Vagina (tissue), 2 donors: ENCODE measurements at places on chromosomes 11 and 22. TPM values are rescaled to one million over a fixed set of nuclear protein-coding genes. Genes with fewer than 3 reads are reported as not detected.

The TAF1D gene
- 148 TPM for total RNA-seq

DNA sequence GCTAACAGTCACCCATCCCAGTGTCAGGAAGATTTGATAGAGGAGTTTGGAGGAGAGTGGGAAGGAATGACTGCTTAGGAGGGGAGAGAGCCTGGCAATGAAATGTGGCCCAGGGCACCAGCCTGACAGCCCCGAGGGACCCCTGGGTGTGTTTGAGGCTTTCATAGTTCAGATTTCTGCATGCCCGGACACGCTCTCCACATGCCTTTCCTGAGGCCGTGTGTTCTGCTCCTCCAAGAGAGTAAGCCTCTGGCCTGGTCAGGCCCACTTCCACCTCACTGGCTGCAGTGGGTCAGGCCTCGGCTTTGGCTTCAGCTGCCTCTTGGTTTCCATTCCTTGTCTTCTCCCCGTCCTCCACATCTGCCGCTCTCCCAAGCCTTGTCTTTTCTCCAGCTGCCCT, 78.4 kb downstream of the C22orf31 start:
- H3K27ac ChIP-seq: no peak overlapping the region
- H3K27me3 ChIP-seq: no peaks in the 10 kb centered on the region

DNA sequence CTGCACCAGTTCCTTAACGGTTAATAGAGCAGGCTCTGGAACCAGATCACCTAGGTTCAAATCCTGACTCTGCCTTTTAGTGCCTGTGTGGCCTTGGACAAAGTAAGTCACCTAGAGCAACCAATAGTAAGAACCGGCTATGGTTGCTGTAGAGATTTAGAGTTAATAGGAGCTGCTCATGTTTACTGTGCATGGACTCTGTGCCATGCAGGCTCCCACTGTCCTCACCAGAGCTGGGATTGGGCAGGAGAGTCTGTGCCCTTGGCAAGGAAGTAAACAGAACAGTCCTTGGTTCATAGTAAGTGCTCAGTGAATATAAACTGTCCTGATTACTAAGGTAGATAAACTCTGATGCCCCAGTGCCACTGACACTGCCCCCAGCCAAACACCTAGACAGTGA, 1.4 kb upstream of the TP53I11 start:
- H3K36me3 ChIP-seq: no peaks in the 10 kb centered on the region
- no peaks in the 10 kb centered on the region for H3K27me3 ChIP-seq
- H3K4me3 ChIP-seq: no peak overlapping the region
- H3K4me1 ChIP-seq: peaks cover 11% of the 10 kb centered on the region
- DNase-seq: no peak

DNA sequence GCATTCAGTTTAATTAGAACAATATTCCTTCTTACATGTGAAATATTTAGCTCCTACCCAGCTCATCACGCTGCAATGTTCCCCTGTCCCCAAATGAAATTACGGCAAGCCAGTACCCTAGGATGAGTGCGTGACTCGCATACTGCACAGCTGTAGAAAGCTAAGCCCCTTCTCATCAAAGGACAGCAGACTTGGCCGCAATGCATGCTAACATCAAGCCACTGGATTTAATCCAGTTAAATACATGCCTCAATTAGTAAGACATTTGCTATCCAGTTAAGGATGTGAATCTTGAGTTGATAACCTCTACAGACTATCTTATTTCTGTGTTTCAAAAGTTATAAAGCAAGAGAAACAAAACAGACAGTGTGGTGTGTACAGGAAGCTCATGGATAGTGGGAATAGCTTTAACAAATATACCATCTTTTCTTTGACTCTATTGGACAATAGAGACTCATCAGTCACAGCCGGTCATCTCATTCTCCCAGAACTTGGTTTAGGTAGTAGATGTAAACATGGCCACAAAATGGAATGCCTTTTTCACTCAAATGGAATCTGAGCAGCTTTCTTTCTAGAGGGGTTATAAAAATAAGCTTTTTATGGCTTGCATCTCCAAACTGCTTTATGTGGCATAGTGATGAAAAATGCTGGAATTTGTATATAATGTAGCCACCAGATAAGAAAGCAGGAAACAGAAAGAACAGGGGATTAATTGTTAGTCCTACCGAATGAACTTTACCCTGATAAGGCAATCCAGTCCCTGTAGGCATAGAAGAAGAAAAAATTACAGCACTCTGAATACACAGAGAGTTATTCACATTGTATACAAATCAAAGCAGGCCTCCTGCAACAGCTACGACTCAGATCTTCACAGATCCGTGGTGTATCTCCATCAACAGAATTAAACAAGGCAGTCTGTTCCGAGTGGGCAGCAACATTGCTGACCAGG, 224.1 kb downstream of the CADM1 start:
- no peaks in the 10 kb centered on the region for H3K27me3 ChIP-seq
- H3K4me3 ChIP-seq: no peak overlapping the region
- no peaks in the 10 kb centered on the region for H3K36me3 ChIP-seq
- H3K27ac ChIP-seq: no peak overlapping the region
- H3K4me1 ChIP-seq: no peaks in the 10 kb centered on the region

GRCh38 chr11:107545101-107545514, 20.4 kb downstream of the ALKBH8 start:
- H3K4me1 ChIP-seq: peaks cover 11% of the 10 kb centered on the region
- H3K36me3 ChIP-seq: no peaks in the 10 kb centered on the region
- no peaks in the 10 kb centered on the region for H3K27me3 ChIP-seq
- H3K4me3 ChIP-seq: no peak overlapping the region
- DNase-seq: no peak

GRCh38 chr22:43297270-43298061, 45.7 kb downstream of the SCUBE1 start:
- H3K27ac ChIP-seq: peak overlapping the region; percentile 32
- DNase-seq: no peak
- H3K27me3 ChIP-seq: no peaks in the 10 kb centered on the region
- peaks cover 45% of the 10 kb centered on the region for H3K4me1 ChIP-seq
- no peaks in the 10 kb centered on the region for H3K36me3 ChIP-seq

DNA sequence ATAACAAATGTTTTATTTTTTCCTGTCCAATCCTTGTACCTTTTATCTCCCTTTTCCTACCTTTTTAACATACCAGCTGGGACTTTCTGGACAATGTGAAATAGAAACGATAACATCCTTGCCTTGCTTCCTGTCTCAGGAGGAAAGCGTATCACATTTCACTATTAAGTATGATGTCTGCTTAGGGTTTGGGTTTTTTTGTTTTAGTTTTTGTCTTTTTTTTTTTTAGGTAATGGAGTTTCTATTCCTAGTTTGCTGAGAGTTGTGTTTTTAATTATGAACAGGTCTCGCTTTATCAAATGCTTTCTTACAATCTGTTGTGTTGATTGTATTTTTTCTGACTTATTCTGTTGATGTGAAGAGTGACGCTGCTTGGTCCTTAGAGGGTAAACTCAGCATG, 64.2 kb upstream of the KCNQ1OT1 start:
- no peaks in the 10 kb centered on the region for H3K4me1 ChIP-seq
- H3K36me3 ChIP-seq: no peaks in the 10 kb centered on the region
- H3K27ac ChIP-seq: no peak overlapping the region
- no peak for DNase-seq

The BTBD18 gene
- not detected for total RNA-seq

- no peaks in the 10 kb centered on the region for H3K4me1 ChIP-seq
- H3K27ac ChIP-seq: no peak overlapping the region
- no peak overlapping the region for H3K4me3 ChIP-seq
Observed at GRCh38 chr11:83895516-83895915, 609.3 kb upstream of the CCDC90B start.

The OR5B17 gene
- total RNA-seq: not detected

The CHRM1 gene
- total RNA-seq: not detected

The MMP1 gene
- not detected for total RNA-seq

The PKNOX2 gene
- 3.4 TPM for total RNA-seq

The CNGA4 gene
- total RNA-seq: not detected

The RAB36 gene
- 3.2 TPM for total RNA-seq

DNA sequence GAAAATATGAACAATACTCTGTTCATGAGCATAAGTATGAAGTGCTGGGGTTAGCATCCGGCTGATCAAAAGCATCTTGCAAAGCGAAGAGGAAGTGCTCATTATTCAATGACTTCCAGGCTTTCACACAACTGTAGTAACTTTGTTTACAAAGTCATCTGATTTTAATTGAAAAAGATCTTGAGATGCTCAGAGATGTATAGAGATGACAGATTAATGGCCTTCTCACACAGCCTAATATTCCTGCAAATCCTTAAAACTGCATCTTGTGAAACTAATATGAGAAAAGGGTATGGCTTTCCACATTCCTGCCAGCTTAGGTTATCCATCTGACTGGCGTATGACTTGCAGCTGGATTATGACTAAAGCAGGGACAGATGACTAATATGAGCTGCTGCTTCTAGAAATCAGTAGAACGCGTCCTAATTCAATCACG, 125.4 kb downstream of the CASP12 start:
- H3K4me3 ChIP-seq: no peak overlapping the region
- no peak for DNase-seq
- H3K36me3 ChIP-seq: no peaks in the 10 kb centered on the region
- H3K4me1 ChIP-seq: peaks cover 18% of the 10 kb centered on the region
- peak overlapping the region; percentile 56 for H3K27ac ChIP-seq
- no peaks in the 10 kb centered on the region for H3K27me3 ChIP-seq

DNA sequence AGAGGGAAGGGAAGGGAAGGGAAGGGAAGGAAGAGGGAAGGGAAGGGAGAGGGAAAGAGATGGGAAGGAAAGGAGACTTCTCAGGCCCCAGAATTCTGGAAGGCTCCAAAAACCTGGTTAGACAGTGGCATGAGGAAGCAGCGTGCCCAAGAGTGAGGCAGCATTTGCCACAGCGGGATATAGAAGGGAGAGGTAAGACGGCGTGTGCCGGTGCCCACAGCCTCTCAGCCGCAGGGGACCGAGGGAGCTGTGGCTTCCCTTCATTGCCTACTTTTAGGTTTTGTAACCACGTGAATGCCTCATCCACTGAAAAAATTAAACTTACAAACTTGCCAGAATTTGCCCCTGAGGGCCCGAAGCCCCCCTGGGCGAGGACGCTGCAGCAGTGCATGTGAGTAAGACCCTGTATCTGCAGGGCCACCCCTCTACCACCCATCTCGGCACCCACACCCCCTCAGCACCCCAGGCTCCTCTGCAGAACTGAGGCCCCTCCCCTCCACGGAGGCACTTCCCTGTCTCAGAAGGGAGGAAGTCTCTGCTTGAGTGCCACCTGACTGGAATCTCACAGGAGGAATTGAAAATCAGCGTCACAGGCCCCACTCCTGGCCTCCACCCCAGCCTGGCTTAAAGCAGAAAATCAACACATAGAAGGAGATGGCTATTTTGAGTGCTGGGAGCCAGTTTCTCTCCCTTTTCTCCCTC, 58.1 kb downstream of the LINC01488 start:
- DNase-seq: no peak
- H3K27ac ChIP-seq: no peak overlapping the region
- peaks cover 26% of the 10 kb centered on the region for H3K4me1 ChIP-seq
- H3K36me3 ChIP-seq: no peaks in the 10 kb centered on the region
- H3K27me3 ChIP-seq: no peaks in the 10 kb centered on the region
- no peak overlapping the region for H3K4me3 ChIP-seq

DNA sequence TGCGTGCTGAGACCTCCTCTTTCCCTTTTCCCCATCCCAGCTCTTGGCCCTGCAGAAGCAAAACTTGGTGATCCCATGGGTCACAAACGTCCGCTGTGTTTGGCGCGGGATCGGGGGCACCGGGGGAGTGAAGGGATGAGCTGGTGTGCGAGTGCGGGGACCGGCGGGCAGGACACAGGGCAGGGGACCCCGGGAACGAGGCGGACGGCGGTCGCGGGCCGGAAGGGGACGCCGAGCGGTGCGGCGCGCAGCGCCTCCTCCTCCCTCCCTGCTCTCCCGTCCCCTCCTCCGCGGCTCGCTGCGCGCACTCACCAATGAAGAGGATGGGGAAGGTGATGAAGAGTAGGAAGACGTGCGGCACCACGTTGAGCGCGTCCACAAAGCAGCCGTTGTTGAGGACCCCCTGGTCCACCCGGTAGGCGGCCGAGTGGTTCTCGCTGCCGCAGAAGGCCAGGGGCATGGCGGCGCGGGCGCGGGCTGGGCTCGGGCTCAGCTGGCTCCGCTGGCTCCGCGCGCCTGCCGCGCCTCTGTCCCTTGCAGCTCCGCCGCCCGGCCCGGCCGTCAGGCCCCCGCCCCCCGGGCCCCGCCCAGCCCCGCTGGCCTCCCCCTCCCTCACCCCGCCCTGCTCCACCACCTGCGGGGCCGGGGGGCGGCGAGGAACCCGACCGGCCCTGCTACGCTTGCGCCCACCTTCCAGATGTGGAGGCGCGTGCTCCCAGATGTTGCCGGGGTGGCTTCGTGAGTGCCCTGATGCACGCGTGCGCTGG, at the start of gene ABCC8:
Gene ABCC8 (minus strand): TSS at position 529 of the 767 bp plus-strand sequence. CDS start 69 bp downstream, at position 460.
- DNase-seq: no peak
- peak within 1 kb of the TSS; percentile 42 for H3K4me3 ChIP-seq
- H3K27me3 ChIP-seq: no peaks in the 10 kb centered on the region
- no peak within 1 kb of the TSS for H3K27ac ChIP-seq
- no peaks in the 10 kb centered on the region for H3K36me3 ChIP-seq
- H3K4me1 ChIP-seq: no peaks in the 10 kb centered on the region

DNA sequence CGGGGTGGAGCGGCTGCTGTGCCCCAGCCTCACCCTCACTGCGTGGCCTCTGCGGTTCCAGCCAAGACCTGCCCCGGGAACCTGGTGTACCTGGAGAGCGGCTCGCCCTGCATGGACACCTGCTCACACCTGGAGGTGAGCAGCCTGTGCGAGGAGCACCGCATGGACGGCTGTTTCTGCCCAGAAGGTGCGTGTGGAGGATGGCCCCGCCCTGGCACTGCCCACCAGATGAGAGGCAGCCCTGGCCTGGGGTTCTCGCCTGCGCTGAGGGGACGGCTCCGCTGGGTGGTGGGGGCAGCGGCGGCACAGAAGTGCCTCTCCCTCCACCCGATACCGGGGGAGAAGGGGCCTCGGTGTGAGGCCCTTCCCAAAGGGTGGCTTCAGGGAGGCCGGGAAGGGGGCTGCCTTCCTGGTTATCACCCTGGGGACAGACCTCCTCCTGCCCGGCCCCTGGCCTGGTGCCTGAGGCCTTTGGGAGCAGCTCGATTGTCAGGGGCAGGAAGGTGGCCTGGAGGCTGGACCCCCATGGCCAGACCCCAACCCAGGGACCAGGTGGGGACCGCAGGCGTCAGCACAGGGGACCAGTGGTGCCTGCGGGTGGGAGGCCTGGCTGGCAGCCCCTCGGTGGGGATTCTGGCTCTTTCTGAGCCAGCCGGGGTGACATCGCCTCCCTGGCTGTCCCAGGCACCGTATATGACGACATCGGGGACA, 7.1 kb downstream of the MUC2 start:
- H3K36me3 ChIP-seq: no peaks in the 10 kb centered on the region
- no peaks in the 10 kb centered on the region for H3K27me3 ChIP-seq
- H3K4me1 ChIP-seq: no peaks in the 10 kb centered on the region
- H3K4me3 ChIP-seq: no peak overlapping the region

- H3K27me3 ChIP-seq: no peaks in the 10 kb centered on the region
- H3K27ac ChIP-seq: no peak overlapping the region
- H3K4me1 ChIP-seq: peaks cover 26% of the 10 kb centered on the region
Observed at GRCh38 chr22:44933666-44934453, 75.9 kb downstream of the PHF21B start.

GRCh38 chr22:18114495-18114894, 3.9 kb downstream of the TUBA8 start:
- H3K4me1 ChIP-seq: peaks cover 20% of the 10 kb centered on the region
- no peak for DNase-seq
- H3K27ac ChIP-seq: no peak overlapping the region
- no peaks in the 10 kb centered on the region for H3K27me3 ChIP-seq
- no peak overlapping the region for H3K4me3 ChIP-seq
